ENCODE measurements at places on chromosomes 16 and 17.
A peak's percentile ranks its signal among the peaks of the same experiment; 100 is the strongest.

DNA sequence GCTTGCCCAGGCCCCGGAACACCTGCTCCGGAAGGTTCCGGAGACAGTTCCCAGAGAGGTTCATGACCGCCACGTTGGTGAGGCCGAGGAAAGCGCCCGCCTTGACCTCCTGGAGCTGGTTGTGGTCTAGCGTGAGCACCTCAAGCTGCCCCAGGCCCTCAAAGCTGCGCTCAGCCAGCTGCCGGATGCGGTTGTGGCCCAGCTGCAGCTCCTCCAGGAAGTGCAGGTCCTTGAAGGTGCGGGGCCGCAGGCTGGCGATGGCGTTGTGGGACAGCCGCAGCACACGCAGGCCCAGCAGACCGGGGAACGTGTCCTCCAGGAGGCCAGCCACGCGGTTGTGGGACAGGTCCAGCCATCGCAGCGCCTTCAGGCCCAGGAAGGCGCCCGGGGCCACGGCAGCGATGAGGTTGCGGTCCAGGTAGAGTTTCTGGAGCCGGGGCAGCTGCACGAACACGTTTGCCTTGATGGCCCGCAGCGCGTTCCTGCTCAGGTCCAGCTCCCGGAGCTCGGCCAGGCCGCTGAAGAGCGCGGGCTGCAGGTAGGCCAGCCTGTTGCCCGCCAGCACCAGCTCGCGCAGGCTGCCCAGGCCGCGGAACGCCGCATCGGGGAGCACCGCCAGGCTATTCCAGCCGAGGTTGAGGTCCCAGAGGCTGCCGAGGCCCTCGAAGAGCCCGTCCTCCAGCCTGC lies 2.1 kb downstream of the IGFALS start:
- DNase-seq, result no peak

- no peak for DNase-seq
Measured at GRCh38 chr17:67090341-67090740, 46.0 kb downstream of the CACNG1 start.

GRCh38 chr16:58578642-58579041 lies 51.0 kb downstream of the CNOT1 start:
- no peak for DNase-seq

DNA sequence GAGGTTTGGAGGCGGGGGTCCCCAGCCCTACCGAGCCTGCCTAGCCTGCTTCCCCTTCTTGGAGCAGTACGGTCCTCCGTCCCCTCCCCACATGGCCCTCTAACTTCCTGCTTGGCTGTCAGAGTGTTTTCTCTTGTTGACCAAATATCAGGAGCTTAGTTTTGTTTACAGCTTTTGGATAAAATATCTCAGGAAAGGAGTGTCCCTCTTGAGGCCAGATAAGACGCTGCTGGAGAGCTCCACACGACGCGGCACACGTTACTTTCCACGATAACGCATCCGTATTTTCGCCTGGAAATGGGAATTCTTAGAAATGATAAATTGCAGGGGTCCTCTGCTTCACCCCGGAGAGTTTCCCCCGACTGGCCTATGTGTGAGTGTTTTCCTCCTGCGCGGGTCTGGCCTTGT lies 182.9 kb downstream of the MAF start:
- no peak for DNase-seq

GRCh38 chr16:1771188-1771863 lies at the start of gene NME3:
Gene NME3 (minus strand): TSS chr16:1771543. CDS start chr16:1771534, 9 bp downstream.
- DNase-seq, result peak; percentile 48

GRCh38 chr17:1643999-1644492 lies 1.5 kb downstream of the SCARF1 start:
- DNase-seq, result no peak

GRCh38 chr16:11168386-11169051 lies 87.5 kb downstream of the SOCS1 start:
- DNase-seq, result no peak

DNA sequence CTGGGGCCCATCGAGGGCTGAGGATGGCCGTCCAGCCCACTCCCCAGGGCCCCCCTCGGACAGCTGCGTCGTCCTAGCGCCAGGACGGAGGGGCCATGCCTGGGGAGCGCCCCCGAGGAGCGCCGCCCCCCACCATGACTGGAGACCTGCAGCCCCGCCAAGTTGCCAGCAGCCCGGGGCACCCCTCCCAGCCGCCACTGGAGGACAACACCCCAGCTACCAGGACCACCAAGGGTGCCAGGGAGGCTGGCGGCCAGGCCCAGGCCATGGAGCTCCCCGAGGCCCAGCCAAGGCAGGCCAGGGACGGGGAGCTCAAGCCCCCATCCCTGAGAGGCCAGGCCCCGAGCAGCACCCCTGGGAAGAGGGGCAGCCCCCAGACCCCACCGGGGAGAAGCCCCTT lies 25.7 kb upstream of the ZFPM1 start:
- DNase-seq, result no peak

GRCh38 chr16:27317738-27318391 lies 4.1 kb downstream of the IL4R start:
- DNase-seq, result no peak

GRCh38 chr17:40303009-40303657 lies 5.8 kb upstream of the RARA start:
- no peak for DNase-seq

DNA sequence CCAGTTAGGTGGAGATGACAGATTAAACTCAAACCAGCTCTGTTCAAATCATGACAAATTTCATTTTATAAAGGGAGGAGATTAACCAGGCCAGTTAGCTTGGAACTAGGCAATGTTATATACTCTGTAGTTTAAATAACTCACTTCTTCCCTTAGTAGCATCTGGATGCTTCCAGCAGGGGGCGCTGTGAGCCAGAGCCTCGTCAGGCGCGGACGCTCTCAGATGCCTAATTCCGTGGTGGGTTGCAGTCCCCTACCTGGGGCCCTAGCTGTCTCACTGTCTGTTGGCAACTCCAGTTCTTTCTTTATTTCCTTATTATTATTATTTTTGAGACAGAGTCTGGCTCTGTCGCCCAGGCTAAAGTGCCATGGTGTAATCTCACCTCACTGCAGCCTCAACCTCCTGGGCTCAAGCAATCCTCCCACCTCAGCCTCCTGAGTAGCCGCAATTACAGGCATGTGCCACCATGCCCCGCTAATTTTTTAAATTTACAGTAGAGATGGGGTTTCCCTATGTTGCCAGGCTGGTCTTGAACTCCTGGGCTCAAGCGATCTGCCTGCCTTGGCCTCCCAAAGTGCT lies 17.3 kb upstream of the WFDC1 start:
- peak; percentile 76 for DNase-seq

GRCh38 chr17:68428498-68429172 lies 28.7 kb downstream of the WIPI1 start:
- DNase-seq, result no peak

- DNase-seq, result no peak
Measured at GRCh38 chr16:86343796-86344585, 166.3 kb upstream of the FOXF1 start.

GRCh38 chr16:53950677-53951076 lies 246.7 kb downstream of the FTO start:
- no peak for DNase-seq

DNA sequence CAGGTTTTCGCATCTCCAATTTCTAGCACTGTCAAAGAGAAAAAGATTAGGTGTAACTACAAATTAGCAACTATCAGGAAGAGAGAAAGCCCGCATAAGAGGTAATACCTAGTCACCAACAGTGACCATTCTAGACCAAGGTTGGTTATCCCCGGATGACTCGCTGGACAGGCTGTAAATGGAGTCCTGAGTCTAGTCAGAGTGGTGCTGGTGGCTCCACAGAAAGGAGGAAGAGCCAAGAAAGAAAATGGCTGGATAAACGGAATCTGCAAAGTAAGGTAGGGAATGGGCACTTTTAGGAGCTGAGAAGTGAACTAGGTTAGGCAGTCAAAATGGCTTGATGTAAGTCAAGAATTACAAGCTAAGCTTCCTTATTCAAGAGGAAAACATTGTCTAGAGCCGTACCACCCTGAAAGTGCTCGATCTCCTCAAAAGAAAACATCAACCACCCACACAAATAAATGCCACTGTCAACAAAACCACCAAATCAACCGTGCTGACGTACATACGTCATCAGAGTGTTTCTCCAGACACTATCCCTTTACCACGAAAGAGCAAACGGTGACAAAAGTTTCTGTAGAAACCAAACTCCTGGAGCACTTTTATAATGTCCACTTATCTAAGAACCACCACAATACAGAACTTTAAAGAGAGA lies 2.2 kb downstream of the GSPT1 start:
- DNase-seq, result no peak

DNA sequence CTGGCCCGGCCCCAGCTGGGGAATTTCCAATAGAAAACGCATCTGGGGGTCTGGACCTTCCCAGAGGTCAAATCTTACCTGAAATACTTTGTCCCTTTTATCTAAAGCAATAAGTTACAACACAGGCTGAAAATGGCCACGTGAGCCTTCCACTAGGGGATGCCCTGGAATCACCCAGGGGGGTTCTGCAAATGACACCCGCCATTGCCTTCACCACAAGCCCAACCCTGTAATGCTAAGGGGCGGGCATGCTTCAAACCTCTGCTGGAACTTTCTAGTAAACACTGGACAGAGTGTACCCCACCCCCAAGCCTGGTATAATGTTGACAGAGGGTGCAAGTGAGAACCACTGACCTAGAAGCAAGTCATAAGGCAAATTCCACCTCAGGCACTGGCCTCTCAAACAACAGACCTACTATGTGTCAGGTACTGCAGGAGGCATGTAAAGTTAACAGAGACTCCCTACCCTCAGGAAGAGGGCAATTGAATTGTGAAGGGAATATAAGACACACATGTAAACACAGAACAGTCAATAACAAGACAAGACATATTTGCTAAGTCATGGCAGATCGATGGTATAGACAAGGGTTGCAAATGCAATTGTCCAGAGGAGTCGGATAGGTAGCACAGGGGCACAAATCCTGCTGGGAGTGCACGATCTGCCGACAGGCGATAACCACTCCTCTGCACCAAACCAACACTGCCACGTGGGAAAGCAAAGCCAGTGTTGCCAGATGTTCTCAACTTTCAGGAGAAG lies 59.0 kb downstream of the ARHGAP17 start:
- DNase-seq, result no peak

DNA sequence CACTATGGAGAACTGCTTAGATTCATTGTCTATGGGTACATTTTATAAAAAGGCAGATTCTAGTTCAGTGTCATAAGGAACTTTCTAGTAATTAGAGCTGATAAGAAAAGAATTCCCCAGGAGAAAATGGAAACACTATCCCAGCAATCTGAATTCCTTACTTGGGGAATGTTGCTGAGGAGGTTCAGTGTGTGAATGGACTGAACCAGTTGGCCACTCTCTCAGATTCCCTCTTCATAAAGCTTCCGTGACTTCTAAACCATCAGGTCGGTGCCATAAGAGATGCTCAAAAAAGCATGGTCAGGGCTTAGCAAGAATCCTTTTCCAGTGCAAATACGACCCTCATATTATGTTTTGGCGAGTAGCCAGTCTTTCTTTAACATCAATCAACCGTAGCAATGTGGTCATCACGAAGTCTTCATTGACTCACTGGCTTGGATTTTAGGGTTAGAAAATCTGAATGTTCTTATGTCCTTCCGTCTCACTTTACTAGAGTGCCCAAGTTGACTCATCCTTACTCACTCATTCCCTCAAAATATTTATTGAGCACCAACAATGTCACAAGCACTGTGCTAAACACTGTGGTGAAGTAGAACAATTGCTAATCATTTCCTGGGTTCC lies 102.7 kb upstream of the HLF start:
- DNase-seq, result no peak

- no peak for DNase-seq
Measured at GRCh38 chr16:9060225-9060624, 31.2 kb upstream of the HAPSTR1 start.

DNA sequence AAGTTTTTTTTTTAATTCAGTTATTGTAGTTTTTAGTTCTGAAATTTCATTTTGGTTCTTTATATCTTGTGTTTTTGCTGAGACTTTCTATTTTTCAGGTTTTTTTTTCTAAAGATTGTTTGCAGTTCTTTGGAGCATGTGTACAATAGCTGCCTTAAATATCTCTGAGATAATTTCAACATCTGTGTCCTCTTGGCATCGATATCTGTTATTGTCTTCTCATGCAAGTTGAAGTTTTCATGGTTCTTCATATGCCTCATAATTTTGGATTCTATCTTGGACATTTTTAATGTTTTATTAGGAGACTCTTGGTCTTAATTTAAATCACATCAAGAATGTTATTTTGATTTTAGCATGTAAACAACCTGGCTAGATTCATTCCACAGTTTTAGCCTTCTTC lies 22.8 kb downstream of the COX11 start:
- DNase-seq, result no peak

DNA sequence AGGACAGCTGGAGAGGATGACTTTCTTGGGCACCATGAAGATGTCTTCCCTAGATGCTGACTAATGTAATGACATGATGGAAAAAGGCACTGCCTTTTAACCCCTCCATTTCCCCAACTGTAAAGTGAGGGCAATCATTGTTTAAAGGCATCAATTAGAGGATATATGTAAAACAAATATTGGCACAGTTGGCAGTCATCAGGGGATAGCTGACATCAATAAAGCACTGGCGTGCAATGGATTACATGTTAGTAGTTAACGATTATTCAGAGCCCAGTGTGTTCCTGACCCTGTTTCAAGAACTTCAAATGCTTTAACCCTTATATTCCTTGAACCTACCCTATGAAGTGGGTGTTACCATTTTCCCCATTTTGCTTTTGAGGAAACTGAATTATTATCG lies 100.7 kb downstream of the TMEM114 start:
- DNase-seq, result no peak

DNA sequence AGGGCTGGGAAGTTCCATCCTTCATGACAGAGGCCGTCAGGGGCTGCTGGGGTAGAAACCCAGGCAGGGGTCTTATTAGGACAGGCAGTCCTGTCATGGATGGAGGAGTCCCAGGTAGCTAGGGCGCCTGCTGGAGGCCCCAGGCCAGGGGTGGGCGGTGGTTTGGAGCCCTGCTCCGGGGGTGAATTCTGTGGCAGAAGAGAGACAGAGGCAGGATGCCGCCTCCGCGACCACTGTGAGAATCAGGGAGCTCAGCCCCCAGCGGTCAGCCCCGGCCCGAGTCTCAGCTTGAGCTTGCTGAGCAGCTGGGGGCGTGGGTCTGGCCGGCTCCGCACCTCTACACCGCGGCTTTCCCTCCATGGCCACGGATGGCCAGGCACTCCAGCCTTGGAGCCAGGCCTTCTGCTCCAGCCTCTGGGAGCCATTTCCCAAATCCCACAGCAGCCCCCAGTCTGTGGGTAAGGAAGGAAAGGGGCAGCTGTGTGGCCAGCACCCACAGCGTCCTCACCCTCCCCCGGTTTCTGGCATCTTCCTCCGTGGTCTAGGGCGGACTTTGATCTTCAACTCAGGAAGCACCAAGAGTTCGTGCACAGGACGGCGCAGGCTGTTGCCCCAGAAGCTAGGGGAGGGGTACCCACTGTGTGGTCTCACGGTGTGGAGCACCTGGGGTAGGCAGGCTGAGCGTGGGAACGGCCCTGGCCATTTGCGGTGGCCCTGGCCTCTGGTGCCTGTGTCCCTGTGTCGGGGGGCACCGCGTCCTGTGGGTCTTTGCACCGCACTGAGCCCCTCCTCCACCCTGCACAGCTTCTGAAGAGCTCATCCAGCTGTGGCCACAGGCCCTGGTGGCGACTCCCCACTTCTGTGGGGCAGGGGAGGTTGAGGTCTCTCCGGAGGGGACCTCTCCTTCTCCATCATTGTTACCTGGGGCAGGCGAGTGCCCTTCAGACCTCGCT lies 14.1 kb downstream of the CD7 start:
- no peak for DNase-seq

GRCh38 chr16:83533193-83533592 lies 274.6 kb upstream of the HSBP1 start:
- no peak for DNase-seq
